ENCODE measurements at places on chromosomes 11 and 22.

GRCh38 chr22:21055564-21055834 lies 9.8 kb downstream of the LRRC74B start:
- DNase-seq = no peak

DNA sequence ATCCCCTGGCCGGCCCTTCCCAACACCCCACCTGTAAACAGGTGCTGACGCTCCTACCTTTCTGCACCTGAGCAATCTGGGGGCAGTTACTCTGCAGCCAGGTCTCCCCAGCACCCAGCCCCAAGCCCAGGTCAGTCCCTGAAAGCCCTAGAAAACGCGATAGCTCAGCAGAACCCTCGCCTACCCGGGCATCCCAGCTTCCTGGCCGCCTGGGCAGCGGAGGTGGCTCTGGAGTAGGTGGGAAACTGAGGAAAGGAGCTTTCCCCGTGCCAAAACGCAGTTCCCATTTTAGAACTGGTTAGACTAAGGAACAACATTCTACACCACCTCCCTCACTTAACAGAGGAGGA lies 445 bp downstream of the SYTL2 start:
- no peak for DNase-seq

DNA sequence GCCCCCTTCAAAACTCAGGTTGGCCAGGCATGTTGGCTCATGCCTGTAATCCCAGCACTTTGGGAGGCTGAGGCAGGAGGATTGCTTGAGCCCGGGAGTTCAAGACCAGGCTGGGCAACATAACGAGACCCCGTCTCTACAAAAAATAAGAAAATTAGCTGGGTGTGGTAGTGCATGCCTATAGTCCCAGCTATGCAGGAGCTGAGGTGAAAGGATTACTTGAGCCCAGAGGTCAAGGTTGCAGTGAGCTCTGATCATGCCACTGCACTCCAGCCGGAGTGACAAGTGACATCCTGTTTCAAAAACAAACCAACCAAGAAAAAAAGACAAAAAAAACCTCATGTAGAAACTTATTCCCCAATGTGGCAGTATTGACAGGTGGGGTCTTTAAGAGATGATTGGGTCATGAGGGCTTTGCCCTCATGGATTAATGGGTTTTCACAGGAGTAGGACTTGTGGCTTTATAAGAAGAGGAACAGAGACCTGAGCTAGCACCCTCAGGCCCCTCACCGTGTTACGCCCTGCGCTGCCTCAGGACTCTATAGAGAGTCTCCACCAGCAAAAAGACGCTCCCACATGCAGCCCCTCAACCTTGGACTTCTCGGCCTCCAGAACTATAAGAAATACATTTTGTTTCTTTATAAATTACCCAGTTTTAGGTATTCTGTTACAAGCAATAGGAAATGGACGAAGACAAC lies 22.3 kb downstream of the LAYN start:
- no peak for DNase-seq

DNA sequence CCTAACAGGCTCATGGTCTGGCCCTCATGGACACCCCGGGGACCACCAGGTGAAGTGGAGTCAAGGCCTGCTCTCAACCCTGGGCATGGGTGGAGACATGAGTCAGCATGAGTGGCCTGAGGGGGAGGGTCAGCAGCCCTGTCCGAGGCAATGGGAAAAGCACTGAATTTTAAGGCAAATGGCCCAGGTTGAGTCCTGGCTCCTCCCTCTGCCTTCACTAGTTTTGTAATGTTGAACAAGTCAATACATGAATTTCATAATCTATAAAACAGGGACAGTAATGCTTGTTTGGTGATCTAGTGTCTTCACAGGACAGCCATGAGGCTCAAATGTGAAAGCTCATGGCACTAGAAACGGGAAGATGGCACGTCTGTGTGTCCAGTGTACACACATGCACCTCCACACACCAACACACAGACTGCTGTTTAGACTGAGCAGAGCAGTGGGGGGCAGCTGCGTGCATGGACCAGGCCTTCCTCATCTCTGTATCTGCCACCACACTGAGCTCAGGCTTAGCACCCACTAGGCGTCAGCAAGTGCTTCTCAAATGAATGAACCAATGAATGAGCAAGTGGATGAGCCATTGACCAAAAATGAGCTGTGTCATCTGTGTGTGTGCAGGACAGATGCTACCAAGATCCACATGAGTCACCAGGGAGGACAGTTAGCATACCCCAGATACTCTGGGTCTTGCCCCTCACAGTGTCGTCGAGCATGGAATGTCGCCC lies 63.4 kb downstream of the NRXN2 start:
- no peak for DNase-seq

DNA sequence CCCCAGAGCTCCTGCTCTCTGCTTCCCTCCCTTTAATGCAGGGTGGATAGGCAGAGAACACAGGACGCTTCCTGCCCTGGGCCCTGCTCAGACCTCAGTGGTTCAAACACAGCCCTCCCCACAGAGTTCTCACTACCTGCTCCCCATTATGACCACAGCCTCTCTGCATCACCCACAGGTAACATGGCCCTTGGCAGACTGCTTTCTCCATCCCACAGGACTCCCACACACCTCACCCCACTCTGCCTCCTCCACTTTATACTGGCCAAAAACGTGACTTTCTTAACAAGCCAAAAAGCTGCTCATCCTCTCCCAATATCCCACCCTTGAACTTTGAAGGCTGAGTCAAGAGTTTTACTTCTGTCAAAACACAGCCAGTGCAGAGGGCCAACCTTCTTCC lies 33.8 kb downstream of the BUD13 start:
- DNase-seq = no peak

DNA sequence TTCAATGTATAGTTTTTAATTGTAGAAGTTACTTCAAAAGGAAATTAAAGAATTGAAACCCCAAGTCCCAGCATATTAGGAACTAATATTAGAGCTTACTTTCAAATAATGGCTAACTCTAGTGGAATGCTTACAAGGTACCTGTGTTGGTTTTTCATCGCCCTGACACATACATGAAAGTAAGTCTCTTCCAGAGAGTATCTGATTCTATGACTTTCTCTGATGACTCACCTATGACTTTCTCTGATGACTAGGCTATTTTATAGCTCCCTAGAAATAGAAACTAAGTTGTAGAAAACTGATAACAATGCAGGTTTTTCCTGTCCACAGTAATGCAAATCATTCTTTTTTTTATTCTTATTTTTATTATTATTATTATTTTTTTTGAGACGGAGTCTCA lies 33.6 kb upstream of the MMP7 start:
- DNase-seq = no peak

DNA sequence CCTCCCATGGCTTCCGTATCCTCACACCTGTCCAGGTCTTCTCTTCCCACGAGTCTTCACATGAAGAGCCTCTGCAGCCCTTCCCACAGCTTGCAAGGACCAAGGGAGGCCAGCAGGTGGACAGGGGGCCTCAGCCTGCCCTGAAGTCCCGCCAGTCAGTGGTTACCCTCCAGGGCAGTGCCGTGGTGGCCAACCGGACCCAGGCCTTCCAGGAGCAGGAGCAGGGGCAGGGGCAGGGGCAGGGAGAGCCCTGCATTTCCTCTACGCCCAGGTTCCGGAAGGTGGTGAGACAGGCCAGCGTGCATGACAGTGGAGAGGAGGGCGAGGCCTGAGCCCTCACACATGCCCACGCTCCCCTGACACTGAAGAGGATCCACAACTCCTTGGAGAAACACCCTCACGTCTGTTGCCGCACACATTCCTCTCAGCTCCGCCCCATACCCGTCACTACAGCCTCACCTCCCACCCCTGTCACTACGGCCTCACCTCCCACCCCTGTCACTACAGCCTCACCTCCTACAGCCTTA lies 8.3 kb downstream of the SSH3 start:
- no peak for DNase-seq

DNA sequence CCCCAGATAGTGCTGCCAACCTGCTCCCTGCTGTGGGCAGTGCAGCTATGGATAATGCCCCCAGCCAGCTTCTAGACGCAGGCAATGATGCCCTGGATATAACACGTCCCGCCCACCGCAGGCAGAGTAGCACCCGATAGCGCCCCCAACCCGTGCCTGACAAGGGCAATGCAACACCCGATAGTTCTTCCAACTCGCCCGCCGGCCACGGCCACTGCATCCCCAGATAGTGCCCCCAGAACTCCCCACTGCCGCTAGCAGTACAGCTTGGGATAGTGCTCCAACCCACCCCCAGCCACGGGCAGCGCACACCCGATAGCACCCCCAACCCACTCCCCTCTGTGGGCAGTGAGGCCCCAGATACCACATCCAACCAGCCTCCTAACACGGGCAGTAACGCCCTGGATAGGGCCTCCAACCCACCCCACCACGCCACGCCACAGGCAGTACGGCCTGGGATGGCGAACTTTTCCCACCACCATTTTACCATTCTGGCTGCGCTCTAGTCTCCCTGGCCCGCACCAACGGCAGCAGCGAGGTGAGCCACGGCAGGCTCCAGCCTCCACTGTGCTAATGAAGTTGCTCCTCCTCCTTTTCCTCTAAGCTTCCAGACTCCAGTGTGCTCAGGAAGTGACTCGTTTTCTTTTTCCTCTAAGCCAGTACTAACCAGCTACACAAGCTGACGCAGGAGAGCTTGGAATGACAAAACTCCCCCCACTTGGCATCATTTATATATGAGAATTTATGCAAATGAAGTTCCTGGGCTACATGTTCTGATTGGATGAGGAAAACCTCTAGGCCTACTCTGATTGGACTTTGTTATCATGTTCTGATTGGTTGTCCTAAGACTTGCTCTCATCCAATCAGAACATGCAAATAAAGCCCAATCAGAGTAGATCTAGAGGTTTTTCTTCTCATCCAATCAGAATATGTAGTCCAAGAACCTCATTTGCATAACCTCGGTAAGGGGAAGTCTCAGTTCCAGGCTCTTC lies 3.0 kb upstream of the RFPL3 start:
- DNase-seq = no peak

GRCh38 chr22:49214976-49215375 lies 612.7 kb downstream of the BRD1 start:
- no peak for DNase-seq
